ENCODE measurements at places on chromosomes 7 and 10. TPM values are rescaled to one million over a fixed set of nuclear protein-coding genes. Genes with fewer than 3 reads are reported as not detected.

Gene LIPK
- total RNA-seq: not detected

Gene CNTNAP2
- total RNA-seq: 0.03 TPM

Gene HABP2
- total RNA-seq: 0.07 TPM

Gene TMUB1
- total RNA-seq: 58.8 TPM

Gene ZNF655
- 60.7 TPM for total RNA-seq

Gene VIM
- total RNA-seq: 1,774 TPM

Gene CYP2E1
- total RNA-seq: not detected

Gene CDC14C
- not detected for total RNA-seq

Gene ELOVL3
- total RNA-seq: 0.21 TPM

Gene IFIT1
- 5.4 TPM for total RNA-seq

Gene PRDX3
- 336 TPM for total RNA-seq

Gene HOXA10
- total RNA-seq: 9.0 TPM

Gene CC2D2B
- total RNA-seq: not detected

Gene RSPH10B
- not detected for total RNA-seq

Gene ADRB1
- total RNA-seq: 0.94 TPM

Gene RGR
- total RNA-seq: not detected

Gene COL13A1
- total RNA-seq: 0.43 TPM

Gene RARRES2
- total RNA-seq: not detected

Gene GDF2
- total RNA-seq: not detected

Gene MOGAT3
- total RNA-seq: not detected

Gene NPFFR1
- total RNA-seq: not detected

Gene RBM17
- 122 TPM for total RNA-seq

Gene GRID2IP
- total RNA-seq: 0.01 TPM

Gene LIPN
- not detected for total RNA-seq

Gene NACAD
- 0.16 TPM for total RNA-seq

Gene IMMP2L
- total RNA-seq: 18.3 TPM

Gene FMC1
- total RNA-seq: 30.8 TPM

Gene OPALIN
- not detected for total RNA-seq

Gene LRGUK
- total RNA-seq: 0.30 TPM

Gene TAS2R4
- total RNA-seq: 0.26 TPM

Gene ALOX5
- 0.22 TPM for total RNA-seq

Gene NSUN6
- total RNA-seq: 4.6 TPM

Gene CLRN3
- total RNA-seq: not detected

Gene CALHM1
- total RNA-seq: not detected

Gene SLC25A28
- 30.3 TPM for total RNA-seq

Gene SNCG
- 12.7 TPM for total RNA-seq

Gene HOXA6
- total RNA-seq: 1.9 TPM

Gene CFAP46
- total RNA-seq: 1.0 TPM

Gene ZPBP
- total RNA-seq: not detected

Gene GPER1
- 0.69 TPM for total RNA-seq

Gene PLCE1
- 6.3 TPM for total RNA-seq

Gene RUFY2
- 6.9 TPM for total RNA-seq

Gene PFKP
- total RNA-seq: 447 TPM

Gene ZNF804B
- total RNA-seq: not detected

Gene LIPM
- total RNA-seq: not detected

Gene OR2A1
- total RNA-seq: not detected

Gene MKX
- total RNA-seq: not detected

Gene ZNF783
- total RNA-seq: 6.3 TPM
